Stimulated activated CD4-positive, alpha-beta T cell treated with anti-CD3 and anti-CD28 coated beads, Interleukin-12 subunit alpha, Interleukin-12 subunit beta, amount 100 ng/mL, for 24 hours (primary cell): ENCODE measurements at places on chromosomes 3 and 15.

GRCh38 chr15:86877171-86877631 lies 797.5 kb downstream of the AGBL1 start:
- no peak for DNase-seq

GRCh38 chr15:68471541-68471940 lies 39.6 kb upstream of the ITGA11 start:
- DNase-seq, result no peak

- DNase-seq, result no peak
These were observed 533.1 kb downstream of the TBL1XR1 start for GRCh38 chr3:176663837-176664831.

DNA sequence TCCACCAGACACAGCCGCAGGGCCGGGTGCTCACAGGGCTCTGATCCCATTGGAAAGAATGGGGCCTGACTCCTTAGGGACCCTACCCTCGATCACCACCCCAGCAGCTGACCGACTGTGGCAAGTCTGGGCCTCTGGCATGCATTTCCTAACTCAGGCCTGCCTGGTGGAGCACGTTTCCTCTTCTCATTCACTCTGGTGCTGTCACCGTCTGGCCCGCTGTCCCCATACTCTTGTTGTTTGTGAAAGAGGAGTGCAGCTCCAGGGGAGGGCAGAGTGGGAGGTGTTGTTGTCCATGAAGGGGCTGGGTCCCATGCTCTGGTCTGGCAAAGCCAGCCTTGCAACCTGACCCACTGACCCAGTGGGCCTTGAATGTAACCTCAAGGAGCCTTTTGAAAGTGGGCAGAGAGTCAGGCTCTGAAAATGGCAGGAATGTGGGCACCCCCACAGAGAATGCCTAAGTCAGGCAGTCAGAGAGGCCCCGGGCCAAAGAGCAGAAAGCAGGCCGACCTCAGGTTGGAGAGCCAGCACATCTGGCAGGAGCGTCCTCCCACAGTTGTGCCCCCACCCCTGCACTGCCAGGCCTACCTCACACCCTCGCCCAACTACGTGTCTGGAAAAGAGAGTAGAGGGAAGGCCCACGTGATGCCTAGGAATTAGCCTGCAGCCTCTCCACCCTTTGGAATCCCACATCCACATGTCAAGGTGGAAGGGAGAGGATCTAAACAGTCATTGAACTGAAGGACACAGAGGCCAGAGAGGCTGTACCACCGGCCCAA lies 10.9 kb downstream of the SEMA7A start:
- DNase-seq, result no peak

DNA sequence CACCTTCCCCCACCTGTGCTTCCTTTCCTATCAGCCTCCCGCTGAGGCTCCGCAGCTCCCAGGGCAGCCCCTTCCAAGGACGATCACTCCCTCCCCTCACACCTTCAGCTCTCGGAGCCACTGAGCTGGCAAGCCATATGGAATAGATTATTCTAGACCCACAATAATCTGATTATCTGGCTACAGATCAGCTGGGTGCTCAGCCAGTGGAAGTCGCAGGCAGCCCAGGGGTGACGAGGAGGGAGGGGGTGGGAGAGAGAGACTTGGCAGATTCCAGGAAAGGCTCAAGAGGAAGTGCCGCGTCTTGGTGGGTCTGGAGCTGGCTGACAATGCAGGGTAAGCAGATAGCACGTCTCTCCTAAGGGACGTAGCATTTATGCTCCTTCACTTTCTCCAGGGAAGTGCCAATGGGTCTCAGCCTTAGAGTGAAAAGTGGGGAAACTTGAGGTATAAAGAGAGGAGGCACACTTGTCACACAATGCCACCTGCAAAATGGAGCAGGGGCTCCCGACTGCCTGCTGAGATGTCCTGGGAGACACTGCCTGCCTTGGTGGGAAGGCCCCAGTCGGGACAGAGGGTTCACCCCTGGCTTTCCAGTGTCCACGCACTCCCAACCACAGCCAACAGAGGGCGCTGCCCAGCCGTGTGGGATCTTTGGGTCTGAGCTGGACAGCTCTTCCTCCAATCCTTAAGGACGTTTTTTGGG lies 9.4 kb upstream of the MESP1 start:
- peak; percentile 69 for DNase-seq

GRCh38 chr3:179067839-179068238 lies 3.8 kb downstream of the ZMAT3 start:
- DNase-seq, result no peak

GRCh38 chr3:129470861-129471260 lies 30.8 kb downstream of the IFT122 start:
- no peak for DNase-seq

GRCh38 chr15:70237626-70238025 lies 139.9 kb upstream of the TLE3 start:
- DNase-seq, result no peak
